ENCODE measurements at places on chromosomes 2 and 18.

- DNase-seq = no peak
Observed at GRCh38 chr2:239067196-239067865, 219.4 kb downstream of the TWIST2 start.

DNA sequence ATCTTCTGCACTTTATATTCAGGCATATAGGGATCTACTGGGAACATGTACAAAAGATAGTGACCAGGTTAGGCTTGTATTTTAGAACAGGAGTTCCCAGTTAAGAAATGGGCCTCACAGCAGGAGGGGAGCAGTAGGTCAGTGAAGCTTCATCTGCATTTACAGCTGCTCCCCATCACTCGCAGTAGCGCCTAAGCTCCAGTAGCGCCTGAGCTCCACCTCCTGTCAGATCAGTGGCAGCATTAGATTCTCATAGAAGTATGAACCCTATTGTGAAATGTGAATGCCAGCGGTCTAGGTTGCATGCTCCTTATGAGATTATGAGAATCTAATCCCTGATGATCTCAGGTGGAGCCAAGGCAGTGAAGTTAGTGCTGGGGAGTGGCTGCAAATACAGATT lies 224.4 kb upstream of the CYRIA start:
- no peak for DNase-seq

- peak; percentile 9 for DNase-seq
Observed at GRCh38 chr2:203997980-203998809, 61.6 kb downstream of the ICOS start.

- no peak for DNase-seq
Observed at GRCh38 chr2:228079194-228079593, 102.3 kb downstream of the SPHKAP start.
